Smooth muscle cell of the coronary artery (primary cell): ENCODE measurements at places on chromosomes 7 and 10. TPM values are rescaled to one million over a fixed set of nuclear protein-coding genes. Genes with fewer than 3 reads are reported as not detected.

Gene MAGI2
- 2.4 and 5.1 TPM in 2 replicates for total RNA-seq

Gene LIPN
- not detected in 2 replicates for total RNA-seq

Gene TBX20
- total RNA-seq = 1.9 and 13.5 TPM in 2 replicates

Gene C10orf53
- total RNA-seq = not detected in 2 replicates

Gene ELMO1
- total RNA-seq = 0.15 and 3.2 TPM in 2 replicates

Gene MBL2
- not detected in 2 replicates for total RNA-seq

Gene ABCB1
- total RNA-seq = 0.75 TPM in 1 of 2 replicates, not detected in the other

Gene PRSS58
- not detected in 2 replicates for total RNA-seq

Gene ALOX5
- not detected in 2 replicates for total RNA-seq

Gene FBXO24
- total RNA-seq = 0.30 TPM in 1 of 2 replicates, not detected in the other

Gene LIPK
- not detected in 2 replicates for total RNA-seq

Gene TMEM130
- 0.12 and 0.23 TPM in 2 replicates for total RNA-seq

Gene CDNF
- 0.35 and 0.83 TPM in 2 replicates for total RNA-seq

Gene ODAD2
- total RNA-seq = 0.12 TPM in 1 of 2 replicates, not detected in the other

Gene ANKRD1
- 1.5 and 315 TPM in 2 replicates for total RNA-seq

Gene EGR2
- 0.15 and 1.3 TPM in 2 replicates for total RNA-seq
